ENCODE measurements at places on chromosomes 13 and 19.

GRCh38 chr13:97878431-97879375, 74.8 kb upstream of the IPO5 start:
- DNase-seq = no peak

- no peak for DNase-seq
Observed at GRCh38 chr13:101624210-101624922, 171.9 kb downstream of the ITGBL1 start.

DNA sequence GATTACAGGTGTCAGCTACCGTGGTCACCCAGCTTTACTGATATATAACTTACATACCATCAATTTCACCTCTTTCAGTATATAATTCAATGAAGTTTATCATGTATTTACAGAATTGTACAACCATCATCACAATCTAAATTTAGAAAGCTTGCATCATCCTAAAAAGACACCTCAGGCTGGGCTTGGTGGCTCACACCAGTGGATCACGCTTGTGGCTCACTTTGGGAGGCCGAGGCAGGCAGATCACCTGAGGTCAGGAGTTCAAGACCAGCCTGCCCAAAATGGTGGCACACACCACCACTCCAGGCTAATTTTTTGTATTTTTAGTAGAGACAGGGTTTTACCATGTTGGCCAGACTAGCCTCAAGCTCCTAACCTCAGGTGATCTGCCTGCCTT, 4.3 kb upstream of the HDGFL2 start:
- DNase-seq = no peak

DNA sequence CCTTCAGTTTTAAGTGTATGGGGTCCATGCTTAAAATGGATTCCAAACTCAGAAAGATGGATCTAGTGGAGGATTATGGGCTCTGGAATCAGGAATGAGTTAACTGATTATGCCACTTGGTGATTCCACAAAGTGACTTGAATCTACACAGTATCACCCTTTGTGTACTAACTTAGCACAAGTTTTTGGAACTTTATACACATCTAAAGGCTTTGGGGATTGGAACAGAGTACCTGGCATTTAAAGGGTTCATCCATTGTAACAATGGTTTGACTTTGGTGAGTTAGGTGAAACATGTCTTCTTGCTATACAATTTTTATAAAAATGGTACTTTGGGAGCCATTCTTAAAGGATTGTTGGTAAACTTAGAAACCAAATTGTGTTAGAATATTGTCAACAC, 1.1 kb downstream of the RPL21 start:
- DNase-seq = no peak

DNA sequence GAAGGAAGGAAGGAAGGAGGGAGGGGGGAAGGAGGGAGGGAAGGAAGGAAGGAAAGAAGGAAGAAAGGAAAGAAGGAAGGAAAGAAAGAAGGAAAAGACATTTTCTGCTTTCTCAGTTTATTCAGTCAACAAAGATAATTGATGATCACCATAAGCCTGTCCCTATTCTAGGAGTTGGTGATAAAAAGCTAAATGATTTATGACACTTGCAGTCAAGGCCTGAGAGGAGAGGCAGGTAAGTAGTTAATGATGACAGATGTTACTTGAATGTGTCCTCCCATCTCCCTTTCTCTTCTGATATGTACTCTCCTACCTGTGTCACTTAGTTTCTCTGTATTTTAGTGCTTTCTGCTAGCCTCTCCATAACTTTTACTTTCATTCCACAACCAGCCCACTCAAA, 141.3 kb downstream of the SLITRK6 start:
- DNase-seq = no peak

DNA sequence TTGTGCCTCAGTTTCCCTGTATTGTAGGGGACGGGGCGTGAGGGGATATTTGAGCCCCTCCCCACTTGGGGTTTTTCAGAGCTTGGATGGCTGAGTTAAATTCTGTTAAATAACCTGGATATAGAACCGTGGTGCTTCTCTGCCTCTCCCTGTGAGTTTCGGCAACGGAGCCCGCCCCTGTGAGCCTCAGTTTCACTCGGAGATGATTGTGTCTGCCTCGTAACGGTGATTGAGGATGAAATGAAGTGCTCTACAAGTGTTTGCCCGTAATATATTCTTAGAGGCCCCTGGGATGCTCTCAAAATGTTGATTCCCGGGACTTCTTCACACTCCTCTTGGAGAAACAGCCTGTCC, 509 bp downstream of the KXD1 start:
- no peak for DNase-seq

GRCh38 chr19:49155820-49156346, 687 bp upstream of the HRC start:
- DNase-seq = no peak

GRCh38 chr13:87087741-87088140, 583.4 kb upstream of the SLITRK5 start:
- DNase-seq = no peak

DNA sequence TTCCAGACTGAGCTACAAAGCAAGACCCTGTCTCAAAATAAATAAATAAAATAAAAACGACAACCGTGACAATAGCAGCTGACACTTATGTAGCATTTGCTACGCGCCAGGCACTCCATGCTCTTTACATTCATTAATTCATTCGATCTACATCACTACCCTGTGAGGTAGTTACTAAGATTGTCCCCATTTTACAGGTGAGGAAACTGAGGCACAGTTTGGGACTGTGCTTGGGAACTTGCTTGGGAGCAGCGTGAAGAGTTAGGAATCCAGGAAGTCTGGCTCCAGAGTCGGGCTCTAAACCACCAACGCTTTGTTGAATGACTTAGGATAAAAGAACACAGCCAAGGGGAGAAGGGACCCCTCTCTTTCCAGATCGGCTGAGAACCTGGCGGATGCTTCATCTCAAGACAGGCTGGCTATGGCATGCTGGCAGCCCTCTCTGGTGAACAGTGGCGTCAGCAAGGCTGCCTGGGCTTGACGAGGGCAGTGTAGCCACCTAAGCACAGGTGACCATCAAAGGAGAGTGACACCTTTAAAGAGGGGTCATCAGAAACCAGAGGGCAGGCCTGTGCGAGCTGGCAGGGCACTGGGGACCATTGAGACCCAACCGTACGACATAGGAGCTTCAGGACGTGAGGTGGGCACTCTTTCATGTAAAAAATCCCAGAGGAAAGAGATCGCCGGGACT, 591 bp downstream of the DOHH start:
- DNase-seq = no peak

DNA sequence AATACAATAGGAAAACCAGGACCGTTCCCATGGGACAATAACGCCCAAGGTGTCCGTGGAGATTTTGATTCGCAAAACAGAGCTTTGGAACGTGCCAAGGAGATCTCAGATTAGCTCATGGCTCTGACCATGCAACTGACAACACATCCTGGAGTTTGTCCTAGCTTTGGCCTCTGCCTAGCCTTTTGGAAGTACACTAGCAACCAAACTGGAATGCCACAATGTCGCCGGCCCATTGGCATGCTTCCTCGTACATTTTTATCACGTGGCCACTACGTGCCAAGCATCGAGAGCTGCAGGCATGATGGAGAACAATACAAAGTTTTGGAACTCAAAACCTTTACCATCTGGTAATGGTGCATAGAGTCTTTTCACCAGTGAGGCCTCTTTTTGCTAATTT, 256.5 kb downstream of the DCLK1 start:
- no peak for DNase-seq

GRCh38 chr19:3176715-3177501, 1.7 kb upstream of the S1PR4 start:
- DNase-seq = no peak

- DNase-seq = no peak
Observed at GRCh38 chr13:41311406-41312175, 524 bp downstream of the NAA16 start.

DNA sequence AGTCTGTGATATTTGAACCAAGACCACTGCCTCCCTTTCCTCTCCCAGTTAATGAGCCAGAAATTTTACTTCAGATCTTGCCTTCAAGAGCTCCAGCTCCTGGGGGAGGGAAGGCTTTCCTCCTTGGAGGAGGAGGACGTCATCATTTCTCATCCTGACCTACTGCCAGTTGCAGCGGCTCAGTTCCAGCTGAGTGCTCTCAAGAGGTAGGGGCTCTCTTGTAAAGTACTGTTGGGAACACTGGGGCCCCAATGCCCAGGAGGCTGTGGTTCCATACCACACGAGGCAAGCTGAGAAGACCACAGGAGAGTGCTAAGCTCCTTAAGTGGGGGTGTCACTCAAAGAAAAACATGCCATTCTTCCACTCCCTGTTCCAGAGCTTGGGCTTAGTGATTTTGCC, 36.2 kb downstream of the METTL21C start:
- no peak for DNase-seq

DNA sequence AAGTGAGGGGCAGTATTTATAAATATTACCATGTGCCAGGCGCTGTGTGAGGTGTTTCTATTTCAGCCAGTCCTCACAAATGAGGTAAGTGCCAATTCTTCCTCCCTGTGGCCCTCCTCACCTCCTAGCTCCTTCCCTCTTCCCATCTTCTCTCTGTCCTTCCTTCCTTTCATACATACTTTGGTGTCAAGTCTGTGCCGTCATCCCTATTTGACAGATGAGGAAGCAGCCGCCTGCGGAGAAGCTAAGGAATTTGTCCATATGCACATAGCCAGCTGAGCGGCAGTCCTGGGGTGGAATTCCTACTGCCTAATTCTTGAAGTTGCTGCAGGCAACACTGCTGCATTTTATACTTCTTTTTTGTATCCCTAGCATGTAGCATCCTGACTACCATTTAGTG, 150.8 kb downstream of the B3GLCT start:
- no peak for DNase-seq

GRCh38 chr13:32548837-32549236, 10.2 kb upstream of the N4BP2L2 start:
- no peak for DNase-seq
